ENCODE measurements at places on chromosomes 16 and 17.
A peak's percentile ranks its signal among the peaks of the same experiment; 100 is the strongest.

DNA sequence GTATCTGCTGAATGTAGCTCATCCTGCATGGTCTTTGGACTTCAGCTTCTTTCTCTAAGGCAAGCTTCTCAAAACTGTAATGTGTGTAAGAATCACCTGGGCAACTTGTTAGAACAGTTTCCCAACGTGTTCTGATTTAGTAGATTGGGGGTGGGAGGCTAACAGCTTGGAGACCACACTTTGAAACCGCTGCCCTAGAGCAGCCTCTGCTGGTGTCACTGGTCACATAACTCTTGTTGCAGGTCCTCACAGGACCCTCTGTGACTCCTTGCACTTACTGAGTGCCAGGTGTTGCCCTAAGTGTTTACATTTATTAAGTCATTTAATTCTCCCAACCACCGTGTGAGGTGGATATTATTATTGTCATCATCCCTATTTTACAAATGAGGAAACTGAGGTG, 9.9 kb downstream of the SLC35G3 start:
- DNase-seq, result no peak

- no peak for DNase-seq
Measured at GRCh38 chr16:80120899-80121521, 419.8 kb upstream of the DYNLRB2 start.

DNA sequence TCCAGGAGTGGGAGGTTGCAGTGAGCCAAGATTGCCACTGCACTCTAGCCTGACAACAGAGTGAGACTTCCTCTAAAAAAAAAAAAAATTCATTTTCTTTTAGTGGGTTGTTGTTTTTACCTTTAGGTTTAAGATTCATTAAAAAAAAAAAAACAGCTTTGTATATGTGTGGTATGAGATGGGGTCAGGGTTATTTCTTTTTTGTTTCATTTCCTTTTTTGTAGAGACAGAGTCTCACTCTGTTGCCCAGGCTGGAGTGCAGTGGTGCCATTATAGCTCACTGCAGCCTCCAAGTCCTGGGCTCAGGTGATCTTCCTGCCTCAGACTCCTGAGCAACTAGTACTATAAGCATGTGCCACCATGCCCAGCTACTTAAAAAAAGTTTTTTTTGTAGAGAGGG, 47.0 kb downstream of the BCAS3 start:
- no peak for DNase-seq

DNA sequence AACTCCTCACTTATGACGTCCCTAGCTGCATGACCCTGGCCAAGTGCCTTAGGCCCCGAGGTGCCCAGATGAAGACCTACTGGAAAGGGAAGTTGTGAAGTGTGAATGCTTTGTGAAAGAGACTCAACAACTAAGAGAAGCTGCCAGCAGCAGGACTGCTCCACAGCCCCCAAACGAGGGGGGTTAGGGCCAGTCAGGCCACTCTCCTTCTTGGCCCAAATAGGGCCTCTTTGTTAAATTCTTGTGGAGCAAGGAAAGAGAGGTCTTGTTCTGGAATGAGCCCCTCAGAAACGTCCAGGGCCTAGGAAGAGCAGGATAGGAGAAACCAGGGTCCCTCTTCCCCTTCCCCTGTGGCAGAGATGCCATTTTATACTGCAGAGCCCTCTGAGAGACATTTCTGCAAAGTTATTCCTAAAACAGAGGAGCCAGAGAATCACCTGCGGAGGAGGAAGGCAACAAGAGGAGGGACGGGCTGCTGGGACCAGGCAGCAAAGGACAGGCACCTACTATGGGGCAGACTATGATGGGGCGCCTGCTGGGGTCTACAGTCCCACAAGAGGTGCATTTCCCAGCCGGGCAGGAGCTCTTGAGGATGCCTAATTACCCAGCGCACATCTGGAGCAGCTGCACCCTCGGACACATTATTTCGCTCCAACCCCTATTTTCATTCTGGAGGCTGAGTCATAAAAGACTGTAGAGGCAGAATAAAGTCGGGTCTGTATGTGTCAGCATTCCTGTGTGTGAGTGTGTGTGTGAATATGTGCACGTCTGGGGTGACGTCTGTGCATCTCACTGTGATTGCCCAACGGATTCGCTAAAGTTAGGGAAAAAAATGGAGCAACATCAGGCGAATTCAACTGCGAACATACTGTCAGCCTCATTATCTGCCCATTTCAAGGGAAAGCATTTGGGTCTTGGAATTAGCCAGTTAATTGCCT, 11.4 kb upstream of the HOXB9 start:
- DNase-seq, result no peak

DNA sequence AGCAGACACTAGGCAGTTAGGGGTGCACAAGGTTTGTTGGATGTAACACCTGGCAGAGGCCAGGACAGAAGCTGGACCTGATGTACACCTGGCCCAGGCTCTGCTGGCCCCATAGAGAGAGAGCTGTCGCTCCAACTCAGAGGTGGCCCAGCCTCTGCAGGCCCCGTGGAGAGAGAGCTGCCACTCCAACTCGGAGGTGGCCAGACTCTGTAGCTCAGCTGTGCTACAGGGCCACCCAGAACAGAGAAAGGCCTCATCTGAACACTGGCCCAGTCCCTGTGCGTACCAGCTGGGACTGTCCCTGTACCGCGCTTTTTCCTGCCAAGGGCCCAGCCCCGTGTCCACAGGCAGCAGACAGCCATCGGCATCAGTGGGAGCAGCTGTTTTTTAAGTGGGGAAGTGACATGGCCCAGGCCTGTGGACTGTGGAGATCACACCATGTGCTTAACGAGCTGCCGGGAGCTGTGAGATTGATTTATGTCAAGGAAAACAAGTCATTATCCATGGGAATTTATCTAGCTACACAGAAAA, 176.4 kb upstream of the CHMP6 start:
- DNase-seq, result no peak

DNA sequence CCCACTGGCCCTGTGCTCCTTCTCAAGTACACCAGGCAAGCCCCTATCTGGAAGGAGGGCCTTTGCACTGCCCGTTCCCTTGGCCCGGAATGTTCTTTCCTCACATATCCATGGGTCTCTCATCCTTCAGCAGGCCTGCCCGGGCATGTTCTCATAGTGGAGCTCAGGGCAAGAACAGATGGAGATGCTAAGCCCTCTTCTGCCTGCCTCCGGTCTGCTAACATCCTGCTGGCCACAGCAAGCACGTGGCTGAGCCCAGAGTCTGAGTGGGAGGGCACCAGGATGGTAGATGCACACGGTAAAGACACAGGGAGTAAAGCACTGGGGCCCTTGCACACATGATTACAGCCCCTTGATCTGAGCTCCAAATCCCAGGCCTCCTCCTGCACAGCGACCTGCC, 19.8 kb upstream of the ANKRD40CL start:
- no peak for DNase-seq

DNA sequence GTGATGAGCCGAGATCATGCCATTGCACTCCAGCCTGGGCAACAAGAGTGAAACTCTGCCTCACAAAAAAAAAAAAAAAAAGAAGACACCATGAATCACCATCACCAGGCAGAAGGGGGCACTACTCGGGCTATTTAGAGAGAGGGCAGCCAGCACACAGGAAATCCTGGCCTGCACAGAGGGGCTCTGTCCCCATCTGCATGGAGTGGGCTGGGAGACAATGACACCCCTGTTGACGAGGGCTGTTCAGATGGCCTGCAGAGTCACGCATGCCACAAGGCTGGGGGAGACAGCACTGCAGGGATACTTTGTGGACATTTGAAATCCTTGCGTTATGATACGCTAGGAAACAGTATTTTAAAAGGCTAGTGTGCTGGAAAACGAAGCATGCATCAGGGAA, 48.3 kb downstream of the CUEDC1 start:
- DNase-seq, result no peak

DNA sequence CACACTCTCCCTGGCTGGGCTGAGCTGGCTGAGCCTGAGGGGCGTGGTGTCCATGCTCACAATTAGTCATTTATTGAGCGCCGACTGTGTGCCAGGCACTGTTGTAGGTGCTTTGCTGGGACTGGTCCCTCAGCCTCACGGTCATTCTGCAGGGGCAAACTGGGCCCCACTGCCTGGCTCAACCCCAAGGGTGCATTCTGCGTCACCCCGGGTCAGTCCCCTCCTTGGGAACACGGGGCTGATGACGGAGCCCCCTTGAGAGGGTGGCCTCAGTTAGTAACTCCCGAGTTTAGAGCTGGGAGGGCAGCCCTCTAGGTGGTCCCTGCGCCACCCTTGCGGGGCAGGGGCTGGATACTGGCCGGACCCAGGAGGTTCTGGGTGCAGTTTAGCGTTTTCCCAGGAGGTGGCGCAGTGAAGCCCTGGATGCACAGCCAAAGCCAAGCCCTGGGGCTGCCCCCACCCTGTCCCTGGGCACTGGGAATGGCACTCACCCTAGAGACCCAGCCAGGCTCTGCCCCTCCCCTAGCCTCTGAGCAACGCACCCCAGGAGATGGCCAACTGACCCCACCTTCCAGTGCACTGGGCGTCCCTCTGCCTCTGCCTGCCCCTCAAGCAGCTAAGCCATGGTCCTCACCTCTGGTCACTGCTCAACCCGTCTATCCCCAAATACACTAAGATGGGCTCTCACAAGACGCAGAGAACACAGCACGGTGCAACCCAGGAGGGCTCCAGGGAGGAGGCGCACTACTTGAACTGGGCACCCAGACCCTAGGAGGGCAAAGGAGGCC, 243.2 kb upstream of the GSE1 start:
- peak; percentile 61 for DNase-seq

GRCh38 chr17:45782889-45783592, 1.1 kb upstream of the CRHR1 start:
- peak; percentile 76 for DNase-seq

GRCh38 chr16:72800524-72801161, 247.3 kb downstream of the ZFHX3 start:
- DNase-seq, result no peak

- no peak for DNase-seq
Measured at GRCh38 chr17:40949418-40949817, 12.0 kb upstream of the KRT23 start.

- no peak for DNase-seq
Measured at GRCh38 chr16:50520451-50521245, 27.5 kb upstream of the NKD1 start.

DNA sequence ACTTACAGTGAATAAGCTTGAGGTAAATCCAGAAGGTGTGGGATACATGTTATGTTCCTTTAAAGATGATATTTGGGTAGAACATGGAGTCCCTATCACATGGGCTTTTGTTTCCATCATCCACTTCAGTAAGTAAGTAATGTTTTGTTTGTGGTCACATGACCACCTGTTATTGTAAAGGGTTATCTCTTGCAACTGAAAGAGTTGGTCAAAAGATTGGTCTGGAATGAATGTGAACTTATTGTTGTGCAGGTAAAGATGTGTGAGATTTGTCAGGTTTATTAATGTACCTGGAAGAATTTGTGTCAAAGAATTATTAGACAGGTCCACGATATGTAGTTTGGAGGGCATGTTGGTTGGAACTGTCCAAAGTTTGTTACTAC, 1.6 kb downstream of the OMG start:
- no peak for DNase-seq

GRCh38 chr17:4766723-4767122, 5.0 kb upstream of the TM4SF5 start:
- DNase-seq, result no peak

GRCh38 chr17:33949100-33949499, 306.0 kb upstream of the CCL2 start:
- DNase-seq, result no peak

- DNase-seq, result no peak
Measured at GRCh38 chr17:50161911-50162288, 3.9 kb upstream of the SGCA start.

DNA sequence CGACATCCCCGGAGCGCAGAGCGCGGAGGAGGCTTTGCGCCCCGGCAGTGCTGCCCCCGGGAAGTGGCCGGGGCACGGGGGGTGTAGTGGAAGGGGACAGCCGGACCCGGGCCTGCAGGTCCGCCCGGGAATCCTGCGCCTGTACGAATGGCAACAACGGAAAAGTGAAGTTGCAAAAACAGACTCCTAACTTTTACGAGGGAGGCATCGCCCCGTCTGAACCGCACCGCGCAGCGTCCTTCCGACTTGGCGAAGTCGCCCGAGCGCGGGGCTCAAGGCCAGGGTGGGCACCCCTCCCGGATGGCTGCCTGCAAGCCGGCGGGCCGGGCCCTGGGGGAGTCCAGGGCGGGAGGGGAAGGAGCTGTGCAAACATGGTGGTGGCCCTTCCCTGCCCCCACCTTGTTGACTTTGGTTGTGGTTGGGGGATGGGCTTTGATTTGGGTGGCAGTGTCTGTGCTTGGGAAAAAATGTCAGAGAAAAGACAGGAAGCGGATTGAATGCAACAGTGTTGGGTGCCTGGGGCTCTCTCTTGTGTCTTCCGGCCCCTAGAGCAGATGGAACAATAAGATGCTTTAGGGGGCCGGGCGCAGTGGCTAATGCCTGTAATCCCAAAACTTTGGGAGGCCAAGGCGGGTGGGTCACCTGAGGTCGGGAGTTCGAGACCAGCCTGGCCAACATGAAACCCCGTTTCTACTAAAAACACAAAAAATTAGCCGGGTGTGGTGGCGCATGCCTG, 675 bp downstream of the RNF213 start:
- DNase-seq, result peak; percentile 71

GRCh38 chr17:57284984-57285646, 28.8 kb downstream of the MSI2 start:
- DNase-seq, result peak; percentile 49

- no peak for DNase-seq
Measured at GRCh38 chr17:27944546-27945332, 51.6 kb upstream of the LYRM9 start.

- DNase-seq, result peak; percentile 38
Measured at GRCh38 chr17:75130632-75131277, 787 bp downstream of the NT5C start.

- no peak for DNase-seq
Measured at GRCh38 chr16:12300945-12301500, 324.5 kb downstream of the SNX29 start.

- no peak for DNase-seq
Measured at GRCh38 chr17:63460018-63460417, 13.9 kb upstream of the CYB561 start.

DNA sequence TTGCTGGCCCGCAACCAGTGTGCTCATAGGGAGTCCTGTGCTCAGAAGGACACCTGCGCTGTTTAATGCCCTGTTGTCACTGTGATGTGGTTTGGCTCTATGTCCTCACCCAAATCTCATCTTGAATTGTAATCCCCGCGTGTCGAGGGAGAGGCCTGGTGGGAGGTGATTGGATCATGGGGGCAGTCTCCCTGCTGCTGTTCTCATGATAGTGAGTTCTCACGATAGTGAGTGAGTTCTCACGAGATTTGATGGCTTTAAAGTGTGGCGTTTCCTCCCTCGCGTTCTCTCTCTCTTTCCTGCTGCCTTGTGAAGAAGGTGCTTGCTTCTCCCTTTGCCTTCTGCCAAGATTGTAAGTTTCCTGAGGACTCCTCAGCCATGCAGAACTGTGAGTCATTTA, 66.8 kb downstream of the AKAP1 start:
- no peak for DNase-seq

All from activated T-cell treated with anti-CD3 and anti-CD28 coated beads, Interleukin-2, amount 50 U/mL, for 72 hours (primary cell).